ENCODE measurements at places on chromosomes 12 and 14. TPM values are rescaled to one million over a fixed set of nuclear protein-coding genes. Genes with fewer than 3 reads are reported as not detected.

DNA sequence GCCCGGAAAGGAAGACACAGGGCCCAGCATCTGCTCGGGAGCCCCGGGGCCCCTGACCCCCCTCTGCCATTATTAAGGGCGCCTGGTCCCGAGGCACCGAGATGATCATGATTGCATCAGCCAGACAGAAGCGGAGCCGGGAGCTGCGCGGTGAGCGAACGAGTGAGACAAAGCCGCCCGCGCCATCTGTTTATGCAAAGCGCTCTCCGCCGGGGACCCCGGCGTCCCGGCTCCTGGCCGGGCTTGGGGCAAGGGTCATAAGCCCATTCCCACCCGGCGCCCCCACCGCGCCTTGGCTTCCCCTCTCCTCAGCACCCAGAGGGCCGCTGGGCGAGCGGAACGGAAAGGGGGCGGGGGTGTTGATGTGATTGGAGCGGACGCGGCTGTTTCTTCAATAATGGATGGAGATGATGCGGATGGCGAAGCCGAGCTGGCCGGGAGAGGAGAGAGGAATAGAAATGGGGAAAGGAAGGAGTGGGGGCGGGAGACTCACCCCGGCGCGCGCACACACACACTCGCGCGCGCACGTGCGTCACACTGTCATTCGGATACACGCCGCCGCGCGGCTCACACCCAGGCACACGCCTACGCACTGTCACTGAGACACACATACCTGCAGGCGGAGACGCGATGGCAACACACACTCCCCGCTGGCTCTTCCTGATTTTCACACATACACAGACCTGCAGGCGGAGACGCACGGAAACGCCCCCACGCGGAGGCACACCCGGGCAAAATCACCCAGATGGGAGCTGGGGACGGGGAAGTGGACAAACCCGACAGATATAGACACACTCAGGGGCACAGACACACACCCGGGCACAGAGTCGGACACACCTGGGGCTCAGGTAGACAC lies 10.7 kb downstream of the STAC3 start:
- H3K4me1 ChIP-seq = peaks cover 74% of the 10 kb centered on the region
- peaks cover 48% of the 10 kb centered on the region for H3K27me3 ChIP-seq
- peak overlapping the region; percentile 95 for H3K4me3 ChIP-seq
- peak overlapping the region; percentile 83 for H3K27ac ChIP-seq

Gene TAS2R50
- total RNA-seq = 0.25 TPM

GRCh38 chr12:121538699-121539061 lies 42.1 kb downstream of the KDM2B start:
- no peaks in the 10 kb centered on the region for H3K27me3 ChIP-seq
- H3K27ac ChIP-seq = peak overlapping the region; percentile 67
- peak overlapping the region; percentile 76 for H3K4me3 ChIP-seq
- DNase-seq = no peak
- H3K36me3 ChIP-seq = peaks cover 9% of the 10 kb centered on the region

DNA sequence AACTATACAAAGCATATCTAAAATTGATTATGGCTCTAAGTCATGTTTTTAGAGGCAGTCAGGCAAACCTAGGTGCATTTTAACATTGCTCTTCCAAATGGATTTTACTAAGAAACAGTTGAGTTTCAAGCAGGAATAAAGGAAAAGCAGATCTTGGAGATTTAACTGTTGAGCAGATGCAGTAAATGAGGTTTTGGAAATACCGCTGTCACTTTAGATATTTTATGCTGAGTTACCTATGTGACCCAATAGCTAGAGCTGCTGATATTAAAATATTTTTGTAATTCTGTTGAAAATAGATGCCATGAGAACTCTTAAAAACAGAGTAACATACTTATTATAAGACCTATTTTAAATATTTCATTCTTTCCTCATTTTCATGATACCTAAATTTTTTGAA lies 181.4 kb downstream of the SYT1 start:
- DNase-seq = no peak
- H3K36me3 ChIP-seq = no peaks in the 10 kb centered on the region
- H3K4me1 ChIP-seq = no peaks in the 10 kb centered on the region

DNA sequence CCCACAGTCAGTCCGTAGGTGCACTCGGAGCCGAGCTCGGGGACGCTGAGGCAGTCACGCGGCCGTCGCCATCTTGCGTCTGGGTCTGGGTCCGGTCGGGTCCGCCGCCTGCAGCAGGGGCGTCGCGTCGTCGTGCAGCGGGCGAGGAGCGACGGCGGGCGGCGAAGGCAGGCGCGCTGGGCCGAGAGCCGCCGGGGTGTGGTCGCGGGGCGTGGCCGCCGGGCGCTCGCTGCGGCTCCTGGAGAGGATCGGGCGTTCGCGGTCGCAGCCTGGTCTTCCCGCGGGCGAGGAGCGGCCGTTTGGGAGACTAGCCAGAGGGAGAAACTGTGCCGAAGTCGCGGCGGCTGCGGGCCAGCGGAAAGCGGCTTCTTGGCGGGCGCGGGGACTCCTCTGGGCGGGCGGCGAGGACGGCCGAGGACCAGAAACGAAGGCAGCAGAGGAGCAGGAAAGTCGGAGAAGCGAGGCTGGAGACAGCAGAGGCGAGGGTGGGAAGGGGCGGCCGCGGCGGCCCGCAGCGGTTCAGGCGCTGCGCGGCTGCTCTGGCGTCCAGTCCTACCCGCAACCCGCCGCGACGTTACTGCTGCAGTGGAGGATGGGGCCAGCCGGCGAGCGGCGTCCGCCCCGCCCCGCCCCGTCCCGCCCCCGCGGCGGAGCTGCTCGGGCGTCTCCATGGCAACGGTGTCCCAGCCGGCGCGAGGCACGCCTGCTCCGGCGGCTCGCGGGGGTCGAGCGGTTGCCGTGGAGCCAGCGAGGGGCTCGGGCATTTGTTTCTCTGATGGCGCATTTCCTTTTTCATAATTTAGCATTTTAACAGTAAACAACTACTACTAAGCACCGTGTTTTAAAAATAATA lies at the start of gene PNMA1:
Gene PNMA1, minus strand, starts transcription at position 582 of the 853 bp plus-strand sequence. CDS start 745 bp downstream, outside the sequence.
- peaks cover 45% of the 10 kb centered on the region for H3K36me3 ChIP-seq
- H3K4me1 ChIP-seq = peaks cover 22% of the 10 kb centered on the region
- peak within 1 kb of the TSS; percentile 91 for H3K4me3 ChIP-seq
- no peaks in the 10 kb centered on the region for H3K27me3 ChIP-seq
- H3K27ac ChIP-seq = peak within 1 kb of the TSS; percentile 88
- DNase-seq = peak; percentile 88

- peaks cover 11% of the 10 kb centered on the region for H3K4me1 ChIP-seq
- peak; percentile 50 for DNase-seq
- no peaks in the 10 kb centered on the region for H3K36me3 ChIP-seq
- no peak overlapping the region for H3K27ac ChIP-seq
- H3K4me3 ChIP-seq = peak overlapping the region; percentile 53
These were observed 43.7 kb downstream of the DDX11 start for GRCh38 chr12:31117203-31118011.

DNA sequence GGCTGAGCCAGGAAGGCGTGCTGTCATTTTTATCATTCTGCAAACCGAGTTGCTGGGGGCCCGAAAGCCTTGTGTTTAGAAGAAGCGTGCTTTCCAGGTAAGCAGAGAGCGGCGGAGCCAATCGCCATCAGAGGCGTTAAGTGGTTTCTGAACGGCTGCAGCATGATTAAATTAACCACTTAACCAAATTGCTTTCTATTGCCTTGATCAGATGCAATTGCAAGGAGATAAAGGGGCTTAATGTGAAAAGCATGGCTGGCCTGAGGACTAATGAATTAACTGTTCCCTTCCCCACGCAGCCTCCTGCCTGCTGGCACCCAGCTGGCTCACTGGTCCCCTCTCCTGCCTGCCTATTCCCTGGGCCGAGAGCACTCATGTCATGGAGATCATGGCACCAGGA lies 36.6 kb upstream of the CHGA start:
- H3K27me3 ChIP-seq = peaks cover 21% of the 10 kb centered on the region
- DNase-seq = no peak
- no peaks in the 10 kb centered on the region for H3K4me1 ChIP-seq
- no peak overlapping the region for H3K27ac ChIP-seq
- H3K36me3 ChIP-seq = no peaks in the 10 kb centered on the region
- no peak overlapping the region for H3K4me3 ChIP-seq

DNA sequence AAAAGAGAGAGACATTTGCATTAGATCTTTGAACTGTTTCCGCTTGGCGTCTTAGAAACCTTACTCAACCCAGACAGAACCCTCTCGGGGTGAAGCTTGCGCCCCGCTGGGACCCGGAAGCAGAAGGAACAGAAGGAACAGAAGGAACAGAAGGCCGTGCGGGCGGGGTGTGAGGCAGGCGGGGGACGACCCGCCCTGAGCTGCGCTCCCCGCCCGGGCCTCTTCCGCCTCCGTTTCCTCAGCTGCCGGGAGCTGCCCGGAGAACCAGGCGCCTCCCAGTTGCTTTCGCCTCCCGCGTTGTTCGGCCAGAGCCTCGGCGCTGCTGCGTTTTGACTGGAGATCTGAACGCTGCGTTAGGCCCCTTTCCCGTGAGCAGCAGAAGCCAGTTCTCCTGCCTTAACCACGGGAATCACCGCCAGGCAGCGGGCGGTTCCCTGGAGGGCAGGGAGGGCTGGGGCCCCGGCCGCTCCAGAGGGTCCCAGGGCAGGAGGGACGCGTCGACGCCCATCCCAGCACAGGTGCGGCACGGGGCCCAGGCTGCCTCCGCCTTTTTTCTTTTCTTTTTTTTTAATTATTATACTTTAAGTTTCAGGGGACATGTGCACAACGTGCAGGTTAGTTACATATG lies 19.3 kb upstream of the MMP17 start:
- DNase-seq = peak; percentile 63
- peaks cover 2% of the 10 kb centered on the region for H3K4me1 ChIP-seq
- H3K36me3 ChIP-seq = peaks cover 13% of the 10 kb centered on the region
- peak overlapping the region; percentile 67 for H3K4me3 ChIP-seq

- DNase-seq = no peak
- H3K27ac ChIP-seq = no peak overlapping the region
- H3K27me3 ChIP-seq = peaks cover 19% of the 10 kb centered on the region
These were observed 70.9 kb downstream of the STXBP6 start for GRCh38 chr14:24978862-24979724.

Gene TSPAN19
- not detected for total RNA-seq

GRCh38 chr12:13162904-13163303 lies 33.6 kb upstream of the EMP1 start:
- H3K36me3 ChIP-seq = no peaks in the 10 kb centered on the region
- H3K4me3 ChIP-seq = no peak overlapping the region

Gene RPS6KA5
- total RNA-seq = 49.9 TPM

DNA sequence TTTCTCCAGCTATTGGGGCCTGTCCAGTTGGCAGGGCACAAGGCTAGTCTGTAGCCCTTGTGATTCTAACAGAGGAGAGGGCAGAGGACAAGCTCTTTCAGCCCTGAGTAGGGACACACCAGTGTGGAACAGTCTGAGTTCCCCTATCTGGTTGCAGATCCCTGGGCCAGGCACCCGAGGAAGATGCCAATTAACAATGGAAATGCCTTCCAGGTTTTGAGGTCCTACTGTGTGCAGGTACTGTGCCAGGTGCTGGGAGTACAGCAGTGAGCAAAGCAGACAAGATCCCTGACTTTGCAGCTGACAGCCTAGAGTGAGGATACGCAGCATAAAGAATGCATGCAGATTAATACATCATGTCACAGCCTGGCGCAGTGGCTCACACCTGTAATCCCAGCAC lies 17.1 kb downstream of the DTX1 start:
- no peak for DNase-seq
- H3K4me3 ChIP-seq = no peak overlapping the region
- no peaks in the 10 kb centered on the region for H3K27me3 ChIP-seq
- H3K4me1 ChIP-seq = peaks cover 11% of the 10 kb centered on the region

Gene LLPH
- total RNA-seq = 33.3 TPM

GRCh38 chr12:100077367-100077766 lies 65.3 kb downstream of the BLTP3B start:
- H3K4me3 ChIP-seq = no peak overlapping the region
- no peak overlapping the region for H3K27ac ChIP-seq
- DNase-seq = no peak
- H3K27me3 ChIP-seq = no peaks in the 10 kb centered on the region
- H3K4me1 ChIP-seq = no peaks in the 10 kb centered on the region

Gene IAPP
- not detected for total RNA-seq

DNA sequence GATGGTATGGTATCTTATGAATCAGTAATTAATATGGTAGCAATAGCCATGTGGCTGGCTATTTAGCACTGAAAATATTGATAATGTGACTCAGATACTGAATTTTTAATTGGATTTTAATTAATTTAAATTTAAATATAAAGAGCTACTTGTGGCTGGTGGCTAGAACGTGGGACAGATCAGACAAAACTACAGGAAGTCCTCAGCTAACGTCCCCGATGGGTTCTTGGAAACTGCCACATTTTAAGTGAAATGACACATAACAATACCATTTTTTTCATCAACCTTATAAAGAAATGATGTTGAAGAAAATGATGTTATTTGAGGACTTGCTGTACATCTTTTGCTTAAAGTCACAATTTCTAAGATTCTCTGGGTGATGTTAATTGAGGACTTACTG lies 138.1 kb upstream of the FLRT2 start:
- H3K36me3 ChIP-seq = no peaks in the 10 kb centered on the region
- no peak overlapping the region for H3K4me3 ChIP-seq
- no peak for DNase-seq
- H3K27me3 ChIP-seq = no peaks in the 10 kb centered on the region
- H3K27ac ChIP-seq = no peak overlapping the region

Gene ANKS1B
- 0.30 TPM for total RNA-seq

Gene CHGA
- not detected for total RNA-seq

GRCh38 chr14:30243805-30244204 lies 315.2 kb upstream of the G2E3 start:
- H3K27ac ChIP-seq = no peak overlapping the region
- H3K4me3 ChIP-seq = no peak overlapping the region
- H3K27me3 ChIP-seq = no peaks in the 10 kb centered on the region
- no peaks in the 10 kb centered on the region for H3K36me3 ChIP-seq
- no peak for DNase-seq

DNA sequence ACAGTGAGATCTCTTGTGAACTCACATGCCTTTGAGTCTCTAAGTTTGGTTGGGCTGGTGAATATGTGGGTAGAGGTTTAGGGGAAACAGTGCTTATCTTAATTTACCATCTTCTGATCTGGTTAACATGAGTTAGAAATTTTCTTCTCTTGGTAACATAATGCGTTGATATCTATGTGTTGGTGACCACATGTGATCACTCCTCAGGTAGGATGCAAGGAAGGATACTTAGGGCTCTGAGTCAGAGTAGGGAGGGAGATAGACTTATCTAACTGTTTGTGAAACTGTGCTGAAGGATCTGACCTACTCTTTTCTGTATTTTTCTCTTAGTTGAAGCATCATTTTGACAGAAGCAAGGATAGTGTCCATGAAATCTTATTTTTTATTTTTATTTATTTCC lies 23.1 kb downstream of the FAM234B start:
- no peak overlapping the region for H3K4me3 ChIP-seq
- no peaks in the 10 kb centered on the region for H3K27me3 ChIP-seq
- H3K4me1 ChIP-seq = peaks cover 8% of the 10 kb centered on the region
- H3K36me3 ChIP-seq = peaks cover 9% of the 10 kb centered on the region

Gene PRH2
- total RNA-seq = not detected
